ENCODE measurements at places on chromosomes 6 and 20.

DNA sequence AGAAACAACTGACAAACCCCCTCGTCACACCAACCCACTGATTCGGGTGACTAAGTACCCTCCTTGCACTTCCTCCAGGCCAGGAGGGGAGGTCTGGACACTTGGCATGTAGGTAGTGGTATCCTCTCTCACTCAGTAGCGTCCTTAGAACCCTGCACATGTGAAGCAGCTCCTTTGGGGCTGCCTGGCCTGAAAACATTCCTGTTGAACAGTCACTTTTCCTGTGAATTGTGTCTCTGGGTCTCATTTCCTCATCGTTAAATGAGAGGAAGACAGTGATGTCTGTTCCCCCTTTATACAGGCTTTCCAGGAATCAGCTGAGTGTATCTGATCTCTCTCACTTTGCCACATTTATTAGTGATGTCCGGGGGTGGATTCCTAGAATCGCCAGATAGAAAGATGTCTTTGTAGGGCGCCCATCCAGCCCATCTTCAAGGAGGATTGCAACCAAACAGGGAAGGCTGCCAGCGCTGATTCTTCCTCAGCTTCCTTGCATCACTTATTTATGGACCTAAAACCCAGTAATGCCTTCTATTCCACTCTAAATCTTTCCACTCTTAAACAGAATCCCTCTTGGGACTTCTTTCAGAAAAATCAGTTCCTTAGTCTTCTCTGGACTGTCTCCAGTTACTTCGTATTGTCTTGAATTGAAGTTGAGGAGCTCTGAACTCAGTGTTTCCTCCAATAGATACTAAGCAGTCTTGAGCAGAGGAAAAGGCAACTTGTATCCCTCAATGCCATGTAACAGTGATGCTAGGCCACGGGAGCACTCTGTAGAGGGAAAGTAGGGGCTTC is 9.4 kb upstream of the POPDC3 start:
- DNase-seq, result no peak

GRCh38 chr6:28789553-28790083 is 134.2 kb downstream of the TRIM27 start:
- DNase-seq, result peak; percentile 53

DNA sequence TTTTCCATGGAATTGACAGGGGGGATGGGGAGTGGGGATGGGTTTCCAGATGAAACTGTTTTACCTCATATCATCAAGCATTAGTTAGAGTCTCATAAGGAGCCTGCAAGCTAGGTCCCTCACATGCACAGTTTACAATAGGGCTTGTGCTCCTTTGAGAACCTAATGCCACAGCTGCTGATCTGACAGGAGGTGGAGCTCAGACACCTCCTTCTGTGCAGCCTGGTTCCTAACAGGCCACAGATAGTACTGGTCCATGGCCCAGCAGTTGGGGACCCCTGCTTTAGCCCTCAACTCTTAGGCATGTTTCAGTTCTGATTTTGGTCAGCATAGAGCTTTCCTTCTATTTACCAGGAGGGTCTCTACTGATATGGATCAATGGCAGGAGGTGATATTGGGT is 251.6 kb downstream of the LAMA2 start:
- DNase-seq, result no peak

DNA sequence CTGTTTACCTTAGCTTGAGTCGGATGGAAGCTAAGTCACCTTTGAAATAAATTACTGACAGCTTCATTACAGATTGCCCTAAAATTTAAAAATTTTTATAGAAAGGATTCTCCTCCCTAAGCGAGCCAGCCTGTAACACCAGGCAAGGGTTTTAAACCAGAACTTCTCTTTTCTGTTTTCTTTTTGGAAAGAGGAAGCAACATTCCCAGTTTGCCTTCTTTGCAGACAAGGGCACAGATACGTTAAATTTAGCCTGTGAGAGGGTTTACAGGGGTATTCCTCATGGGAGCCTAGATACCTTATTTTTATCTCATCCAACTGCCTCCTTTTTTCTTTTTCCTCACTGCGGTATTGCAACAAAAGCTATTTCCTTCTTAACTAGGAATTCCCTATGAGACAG is 45.0 kb downstream of the GNAS start:
- no peak for DNase-seq

DNA sequence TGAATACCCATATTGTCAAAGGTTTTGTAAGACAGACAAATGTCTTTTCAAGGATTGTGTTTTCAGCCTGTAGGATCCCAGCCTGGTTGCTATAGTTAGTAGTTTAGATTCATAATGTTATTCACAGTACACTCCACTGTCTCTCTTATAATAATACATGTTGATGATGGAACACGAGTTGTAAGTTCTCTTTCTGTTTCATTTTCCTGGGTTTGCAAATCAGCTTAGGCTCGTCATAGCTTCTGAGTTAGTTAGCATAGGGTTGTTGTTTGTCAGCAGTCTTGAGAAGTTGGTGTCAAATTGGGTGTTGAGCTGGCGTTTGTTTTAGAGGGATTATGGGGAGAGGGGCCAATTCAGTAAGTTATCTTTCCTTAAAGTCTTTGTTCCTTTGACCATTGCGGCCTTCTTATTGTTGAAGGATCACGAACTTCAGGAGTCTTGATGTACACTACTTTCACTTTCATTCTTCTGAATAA is 45.8 kb downstream of the QKI start:
- DNase-seq, result no peak

GRCh38 chr6:53347250-53347920 is 1.4 kb downstream of the ELOVL5 start:
- no peak for DNase-seq

- DNase-seq, result no peak
Observed at GRCh38 chr20:20933142-20933958, 172.8 kb downstream of the LINC00237 start.

- no peak for DNase-seq
Observed at GRCh38 chr6:142242269-142242668, 59.5 kb upstream of the ADGRG6 start.

DNA sequence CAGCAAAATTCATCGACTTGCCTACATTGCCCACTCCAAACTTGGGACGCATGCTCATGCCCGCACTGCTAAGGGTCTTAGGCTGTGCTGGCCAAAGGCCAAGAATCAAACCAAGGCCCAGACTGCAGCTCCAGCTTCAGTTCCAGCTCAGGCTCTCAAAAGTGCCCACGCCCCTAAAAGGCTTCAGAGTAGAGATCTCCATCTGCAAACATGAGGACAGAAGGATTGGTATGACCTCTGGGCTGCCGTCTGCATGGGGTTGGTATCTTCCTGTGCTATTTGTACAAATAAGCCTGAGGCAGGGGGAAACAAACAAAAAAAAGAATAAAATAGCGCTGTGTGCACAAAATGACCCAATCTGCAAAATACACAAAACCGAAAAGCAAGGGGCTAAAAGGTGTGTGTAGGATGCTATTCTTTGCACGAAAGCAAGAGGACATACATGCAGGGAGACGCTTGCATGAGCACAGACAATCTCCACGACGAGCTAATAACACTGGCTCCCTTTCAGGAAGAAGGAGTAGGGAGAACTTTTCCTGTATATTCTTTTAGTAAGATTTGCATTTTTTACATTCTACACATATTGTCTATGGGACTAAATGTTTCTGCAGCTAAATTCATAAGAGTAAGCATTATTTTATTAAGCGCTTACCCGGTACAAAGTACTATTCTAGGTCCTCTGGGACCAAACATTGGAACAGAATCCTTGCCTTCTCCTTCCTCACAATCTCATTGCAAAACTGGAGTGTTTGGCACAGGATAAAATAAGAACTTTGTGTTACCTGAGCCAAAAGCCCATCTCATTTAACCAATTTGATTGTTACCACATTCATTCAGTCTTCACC is 33.1 kb downstream of the ATP9A start:
- no peak for DNase-seq

DNA sequence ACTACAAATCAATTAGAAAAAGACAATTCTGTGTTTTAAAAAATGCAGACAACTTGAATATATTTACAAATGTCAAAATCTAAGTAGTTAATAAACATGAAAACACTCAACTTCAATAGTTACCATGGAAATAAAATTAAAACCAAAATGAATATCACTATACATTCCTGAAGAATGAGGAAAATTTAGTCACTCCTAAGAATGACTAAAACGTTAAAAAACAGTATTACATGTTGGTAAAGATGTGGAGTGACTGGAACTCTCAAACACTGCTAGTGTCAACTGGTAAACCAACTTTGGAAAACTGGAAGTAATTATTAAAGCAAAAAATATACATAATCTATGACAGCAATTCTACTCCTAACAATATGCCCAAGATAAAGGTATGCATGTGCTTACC is 36.3 kb downstream of the AHI1 start:
- no peak for DNase-seq

DNA sequence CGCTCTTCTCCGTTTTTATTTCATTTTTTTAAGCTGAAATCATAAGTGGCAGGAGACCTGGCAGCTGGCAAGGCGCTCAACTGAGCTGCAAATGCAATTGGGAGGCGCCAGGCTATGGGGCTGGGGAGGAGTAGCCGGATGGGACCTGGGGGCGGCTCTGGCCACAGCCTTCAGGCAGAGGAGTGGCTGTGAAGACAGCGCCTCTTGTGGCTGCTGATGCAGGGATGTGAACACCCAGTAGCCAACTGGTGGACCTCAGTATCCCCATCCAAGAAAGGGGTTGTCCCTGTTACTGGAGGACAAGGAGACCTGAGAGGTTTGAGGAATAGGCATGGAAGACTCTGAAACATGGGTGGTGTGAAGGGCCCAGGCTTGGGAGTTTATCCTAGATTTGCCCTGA is 12.6 kb downstream of the KCNK17 start:
- no peak for DNase-seq

DNA sequence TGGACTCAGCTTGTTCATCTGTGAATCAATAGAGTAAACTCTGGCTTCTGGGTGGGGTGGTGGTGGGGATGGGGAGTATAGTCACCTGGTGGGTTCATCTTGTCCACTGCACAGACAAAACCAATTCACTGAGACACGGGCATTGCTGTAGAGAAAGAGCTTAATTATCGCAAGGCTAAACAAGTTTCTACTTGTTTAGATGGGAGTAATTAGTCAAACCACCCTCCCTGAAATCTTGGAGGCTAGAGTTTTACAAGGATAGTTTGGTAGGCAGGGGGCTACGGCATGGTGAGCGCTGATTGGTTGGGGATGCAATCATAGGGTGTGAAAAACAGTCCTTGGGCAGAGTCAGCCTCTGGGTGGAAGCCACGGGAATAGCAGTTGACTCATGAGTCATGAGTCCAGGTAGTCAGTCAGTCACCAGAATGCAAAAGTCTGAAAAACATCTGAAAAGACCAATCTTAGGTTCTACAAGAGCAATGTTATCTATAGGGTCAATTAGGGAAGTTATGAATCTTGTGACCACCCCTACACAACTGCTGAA is 77.8 kb downstream of the STMND1 start:
- no peak for DNase-seq

GRCh38 chr6:65745614-65746013 is 38.6 kb upstream of the EYS start:
- no peak for DNase-seq

- no peak for DNase-seq
Observed at GRCh38 chr6:36346486-36347273, 10.0 kb upstream of the BNIP5 start.

GRCh38 chr6:128070406-128070805 is 169.5 kb upstream of the THEMIS start:
- DNase-seq, result no peak

Data from NCI-H1930 (cell line).